ENCODE measurements at places on chromosomes 3 and 15.

DNA sequence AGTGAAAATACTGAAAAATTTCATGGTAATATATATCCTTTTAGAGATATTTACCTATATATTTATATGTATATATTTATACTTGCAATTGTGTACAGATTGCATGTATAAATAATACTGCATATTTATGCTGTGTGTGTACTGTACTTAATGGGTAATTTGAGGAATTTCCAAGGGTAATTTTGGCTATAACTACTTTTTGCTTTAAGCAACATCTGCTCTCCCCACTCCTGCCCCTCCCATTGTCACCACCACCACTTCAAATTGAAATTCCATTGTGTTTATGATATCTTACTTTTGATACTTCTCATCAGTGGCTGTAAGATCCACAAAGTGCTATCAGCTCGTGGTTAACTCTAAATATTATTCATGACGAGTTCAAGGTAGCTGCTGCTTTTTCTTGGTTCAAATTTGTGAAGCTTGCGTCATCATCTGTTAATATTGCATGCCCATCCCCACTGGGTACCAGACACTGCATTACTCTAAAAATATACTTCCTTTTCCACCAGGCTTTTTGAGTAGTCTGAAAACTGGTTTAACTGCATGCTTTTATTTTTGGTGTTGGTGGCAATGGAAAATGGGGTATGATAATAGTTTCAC, 91.7 kb upstream of the MITF start:
- DNase-seq, result no peak

GRCh38 chr3:129822679-129823078, 70.8 kb downstream of the TMCC1 start:
- DNase-seq, result no peak

- DNase-seq, result no peak
Observed at GRCh38 chr15:58980351-58980939, 7.0 kb upstream of the RNF111 start.

- no peak for DNase-seq
Observed at GRCh38 chr15:70152070-70152480, 54.4 kb upstream of the TLE3 start.

GRCh38 chr15:67548862-67549651, 6.6 kb downstream of the MAP2K5 start:
- DNase-seq, result no peak

DNA sequence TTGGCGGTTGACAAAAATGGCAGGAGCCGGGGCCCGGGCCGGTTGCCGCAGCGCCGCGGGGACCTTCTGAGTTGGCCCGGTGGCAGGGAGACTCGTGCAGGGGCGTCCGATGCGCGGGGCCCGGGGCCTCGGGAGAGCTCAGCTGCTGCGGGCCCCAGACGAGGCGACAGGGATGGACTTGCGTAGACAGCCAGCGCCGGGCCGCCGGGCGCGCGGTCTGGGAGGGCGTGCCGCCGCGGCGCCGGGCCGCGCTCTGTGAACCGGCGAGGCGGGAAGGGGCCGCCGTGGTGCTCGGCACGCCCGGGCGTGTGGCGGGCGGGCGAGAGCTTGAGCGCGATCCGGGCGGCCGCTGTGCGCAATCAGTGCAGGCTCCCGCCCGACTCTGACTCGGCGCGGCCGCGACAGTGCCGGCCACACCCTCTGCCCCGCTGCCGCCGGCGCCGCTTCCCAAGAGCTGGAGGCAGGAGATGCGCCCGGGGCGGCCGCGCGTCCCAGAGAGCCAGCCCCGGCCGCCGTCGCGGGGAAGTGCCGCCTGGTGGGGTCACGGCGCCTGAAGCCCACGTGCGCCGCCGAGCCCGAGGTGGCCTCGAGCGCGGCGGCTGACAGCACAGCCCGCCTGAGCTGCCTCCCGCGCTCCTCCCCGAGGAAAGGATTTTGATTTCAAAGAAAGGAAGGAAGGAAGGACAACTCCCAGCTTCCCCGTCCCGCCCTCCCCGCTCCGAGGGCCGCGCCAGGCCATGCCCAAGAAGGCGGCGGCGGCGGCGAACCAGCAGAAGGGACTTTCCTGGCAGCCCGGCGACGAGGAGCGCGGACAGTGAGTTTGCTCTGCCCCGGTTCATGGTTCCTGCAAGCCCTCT, 657 bp downstream of the TLNRD1 start:
- DNase-seq, result no peak

DNA sequence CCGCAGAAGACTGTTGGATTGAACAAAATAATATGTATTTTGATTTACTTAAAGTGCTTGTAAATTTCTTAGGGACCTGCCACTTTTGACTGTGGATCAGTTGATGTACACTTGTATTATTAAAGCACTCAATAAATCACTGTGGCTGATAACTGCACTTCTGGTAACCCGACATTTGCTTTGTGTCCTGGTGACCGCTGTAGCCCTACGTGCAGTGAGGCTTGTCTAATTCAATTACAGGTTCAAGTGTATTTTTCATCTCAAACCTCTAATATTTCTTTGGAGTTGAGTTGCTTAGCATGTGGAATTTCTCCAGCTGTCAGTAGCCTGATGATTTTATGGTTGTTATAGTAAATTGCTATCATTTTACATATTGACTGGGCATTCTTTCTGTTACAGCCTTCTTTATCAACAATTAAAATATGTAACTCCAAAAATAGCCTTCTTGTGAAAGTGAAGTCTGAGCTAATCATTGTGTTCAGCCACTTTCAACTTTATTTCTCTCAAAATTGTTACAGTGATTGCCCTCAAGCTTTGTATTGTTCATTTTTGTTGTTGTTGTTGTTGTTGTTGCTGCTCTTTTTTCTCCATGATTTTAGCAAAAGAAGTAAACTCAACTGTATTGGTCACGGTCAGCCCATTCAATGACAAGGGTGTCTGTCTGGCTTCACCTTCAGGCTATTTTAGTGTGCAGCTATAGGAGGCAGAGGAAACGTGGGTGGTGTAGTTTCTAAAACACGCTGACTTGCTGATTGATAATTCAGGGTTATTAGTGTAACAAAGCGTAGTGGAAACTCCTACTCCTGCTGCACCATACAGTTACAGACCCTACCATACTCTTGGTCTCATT, 215.1 kb upstream of the UBE2E1 start:
- DNase-seq, result no peak

DNA sequence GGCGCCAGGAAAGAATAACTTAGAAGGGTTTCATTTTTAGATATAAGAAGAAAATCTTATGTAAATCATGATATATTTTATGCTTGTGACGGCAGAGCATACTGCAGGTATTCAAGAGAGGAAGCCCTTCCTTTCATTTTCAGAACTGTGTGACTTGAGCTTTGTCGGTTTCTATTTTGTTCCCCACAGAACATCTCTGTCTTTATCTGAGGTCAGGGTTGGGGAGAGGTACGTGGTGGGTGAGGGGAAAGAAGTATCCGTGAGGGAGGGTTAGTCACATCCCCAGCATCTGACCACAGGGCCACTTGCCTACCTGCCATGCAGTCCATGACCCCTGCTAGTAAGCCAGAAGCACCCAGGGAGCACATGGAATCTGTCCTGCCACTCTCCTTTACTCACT, 126.5 kb downstream of the DGKG start:
- DNase-seq, result no peak

DNA sequence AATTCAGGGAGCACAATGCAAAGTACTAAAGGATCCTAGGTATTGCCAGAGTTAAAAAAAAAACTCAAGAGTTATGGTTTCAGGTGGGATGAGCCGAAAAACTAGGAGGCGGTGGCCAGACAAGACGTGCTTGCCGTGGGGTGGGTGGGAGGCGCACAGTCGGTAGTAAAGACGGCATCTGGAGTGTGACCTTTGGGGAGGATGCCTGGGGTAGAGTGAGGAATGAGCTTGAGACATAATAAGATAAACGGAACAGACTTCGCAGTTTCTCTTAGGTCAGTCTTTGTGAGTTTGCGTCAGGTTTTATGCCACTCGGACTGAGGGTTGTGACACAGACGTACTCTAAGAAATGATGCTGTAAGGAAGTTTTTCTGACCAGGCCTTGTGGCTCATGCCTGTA, 139.6 kb downstream of the LRRK1 start:
- DNase-seq, result no peak

DNA sequence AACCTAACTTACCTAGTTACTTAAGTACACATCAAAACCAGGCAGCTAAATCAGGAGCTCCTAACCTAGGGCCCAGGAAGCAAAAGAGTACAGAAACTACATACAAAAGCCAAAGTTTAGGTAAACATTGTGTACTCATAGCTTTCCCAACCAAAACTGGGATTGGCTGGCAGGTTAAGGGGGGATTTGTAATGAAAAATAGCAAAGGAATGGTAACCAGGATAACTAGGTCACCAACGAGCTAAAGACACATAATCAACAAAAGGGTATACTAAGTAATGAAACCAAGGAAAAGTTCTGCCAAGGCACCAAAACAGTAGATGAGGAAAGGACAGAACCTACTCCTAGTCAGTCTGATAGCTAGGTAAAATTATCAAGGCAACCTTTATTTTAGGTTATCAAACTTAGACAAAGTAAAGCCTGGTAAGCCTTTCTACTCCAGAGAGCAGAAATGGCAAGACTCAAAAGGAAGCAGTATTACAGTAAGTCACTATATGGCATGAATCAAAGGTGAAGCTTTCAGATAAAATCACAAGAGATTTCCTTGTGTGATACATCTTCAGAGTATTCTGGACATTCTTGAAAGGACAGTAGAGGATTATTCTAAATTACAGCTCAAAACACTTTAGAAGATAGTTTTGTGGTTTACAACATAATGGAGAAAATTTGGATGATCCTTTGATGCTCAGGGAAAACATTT, 10.2 kb downstream of the TRA2B start:
- no peak for DNase-seq

- no peak for DNase-seq
Observed at GRCh38 chr3:170876537-170876936, 6.5 kb upstream of the RPL22L1 start.

GRCh38 chr3:169456900-169457299, 206.6 kb downstream of the MECOM start:
- no peak for DNase-seq

DNA sequence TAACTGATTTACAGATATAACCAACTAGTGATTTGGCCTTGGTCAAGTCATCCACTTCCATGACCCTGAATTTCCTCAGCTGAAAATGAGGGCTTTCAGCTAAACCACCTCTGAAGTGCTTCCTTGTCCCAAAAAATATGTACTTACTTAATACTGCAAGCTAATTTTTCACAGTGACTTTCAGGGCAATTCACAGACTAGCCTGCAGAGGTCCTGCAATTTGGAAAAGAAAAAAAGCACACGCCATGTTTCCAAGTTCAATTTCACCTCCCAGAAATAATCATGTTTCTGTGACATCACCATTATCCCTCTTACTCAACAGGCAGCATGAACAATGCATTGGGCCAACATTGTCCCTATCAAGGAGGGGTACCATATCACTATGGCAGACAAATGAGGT, 218.2 kb downstream of the SHOX2 start:
- DNase-seq, result no peak

- DNase-seq, result no peak
Observed at GRCh38 chr3:78742491-78742890, 1025.3 kb downstream of the ROBO1 start.

DNA sequence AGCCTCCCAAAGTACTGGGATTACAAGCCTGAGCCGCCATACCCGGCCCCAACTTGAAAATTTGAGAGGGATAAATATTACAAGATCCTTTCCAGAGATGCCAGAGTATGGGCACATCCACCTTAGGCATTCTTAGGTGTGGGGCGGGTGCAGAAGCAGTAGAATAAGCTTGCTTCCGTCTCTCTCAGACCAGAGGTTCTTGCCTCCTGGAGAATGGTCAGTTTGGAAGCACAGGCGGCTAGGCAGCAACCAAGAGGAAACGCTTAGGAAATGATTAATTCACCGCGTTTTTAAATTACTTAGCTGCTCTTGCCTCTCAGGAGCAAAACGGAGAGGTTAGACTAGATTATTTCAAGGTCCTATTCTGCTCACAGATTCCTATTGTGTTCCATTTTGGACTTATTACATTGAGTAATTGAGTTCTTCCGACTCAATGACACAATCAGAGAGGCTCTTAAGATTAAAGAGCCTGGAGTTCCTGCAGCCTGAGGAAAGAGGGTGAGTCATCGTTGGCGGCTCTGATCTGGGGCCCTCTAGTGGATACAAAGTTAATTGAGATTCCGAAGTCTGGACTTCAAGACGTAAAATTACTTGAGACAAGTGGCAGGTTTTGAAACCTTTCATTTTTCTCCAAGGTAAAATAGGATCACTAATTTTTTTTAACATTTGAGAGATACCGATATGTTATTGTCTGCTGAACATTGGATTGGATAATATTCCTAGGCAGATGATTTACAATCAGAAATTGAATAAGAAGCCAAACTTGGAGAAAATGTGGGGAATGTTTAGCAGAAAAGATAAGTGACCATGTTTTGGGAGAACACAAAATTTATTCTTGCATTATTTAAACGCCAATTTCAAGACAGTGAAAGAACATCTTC, 5.8 kb upstream of the TOPAZ1 start:
- no peak for DNase-seq

DNA sequence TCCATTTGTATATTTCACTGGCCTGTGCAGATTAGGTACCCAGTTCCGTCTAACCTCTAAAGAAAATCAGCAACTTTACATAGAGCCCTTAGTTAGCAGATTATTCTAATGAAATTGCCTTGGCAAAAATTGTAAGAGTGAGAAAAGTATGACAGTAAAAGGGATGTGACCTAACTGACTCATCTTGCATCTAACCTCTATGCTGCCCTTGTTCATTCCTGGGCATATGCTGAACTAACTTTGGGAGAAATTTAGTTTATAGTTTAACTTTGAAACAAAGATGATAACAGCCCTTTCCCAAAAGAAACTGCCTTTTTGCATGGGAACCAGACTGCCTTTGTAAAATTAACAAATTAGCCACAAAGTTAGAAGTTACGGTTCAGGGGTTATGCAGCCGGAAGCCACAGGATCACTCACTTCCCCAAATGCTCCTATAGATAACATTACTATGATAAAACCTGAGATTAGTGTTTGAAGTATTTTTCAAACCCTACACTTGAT, 839.8 kb upstream of the ALCAM start:
- DNase-seq, result no peak

DNA sequence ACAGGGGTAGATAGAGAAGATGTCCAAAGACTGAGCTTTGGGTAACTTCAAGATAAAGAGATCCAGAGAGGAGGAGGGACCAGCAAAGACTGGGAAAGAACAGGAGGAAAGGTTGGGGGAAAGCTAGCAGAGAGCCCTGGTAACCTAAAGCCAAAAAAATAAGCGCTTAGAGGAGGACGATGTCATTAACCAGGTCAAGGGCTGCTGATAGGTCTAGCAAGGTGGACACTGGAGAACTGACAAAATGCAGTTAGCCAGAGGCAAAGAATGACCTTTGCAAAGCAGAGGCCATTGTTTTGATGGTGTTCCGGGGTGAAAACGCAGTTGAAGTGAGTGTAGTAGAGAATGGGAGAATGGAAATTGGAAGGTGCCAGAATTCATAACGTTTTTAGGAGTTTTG, 39.7 kb downstream of the FAM43A start:
- no peak for DNase-seq

GRCh38 chr3:24128199-24129005, 183.3 kb downstream of the NR1D2 start:
- DNase-seq, result no peak

Measured in thoracic aorta (tissue), 2 donors.